ENCODE measurements at places on chromosomes 2 and 18.
A peak's percentile ranks its signal among the peaks of the same experiment; 100 is the strongest.

DNA sequence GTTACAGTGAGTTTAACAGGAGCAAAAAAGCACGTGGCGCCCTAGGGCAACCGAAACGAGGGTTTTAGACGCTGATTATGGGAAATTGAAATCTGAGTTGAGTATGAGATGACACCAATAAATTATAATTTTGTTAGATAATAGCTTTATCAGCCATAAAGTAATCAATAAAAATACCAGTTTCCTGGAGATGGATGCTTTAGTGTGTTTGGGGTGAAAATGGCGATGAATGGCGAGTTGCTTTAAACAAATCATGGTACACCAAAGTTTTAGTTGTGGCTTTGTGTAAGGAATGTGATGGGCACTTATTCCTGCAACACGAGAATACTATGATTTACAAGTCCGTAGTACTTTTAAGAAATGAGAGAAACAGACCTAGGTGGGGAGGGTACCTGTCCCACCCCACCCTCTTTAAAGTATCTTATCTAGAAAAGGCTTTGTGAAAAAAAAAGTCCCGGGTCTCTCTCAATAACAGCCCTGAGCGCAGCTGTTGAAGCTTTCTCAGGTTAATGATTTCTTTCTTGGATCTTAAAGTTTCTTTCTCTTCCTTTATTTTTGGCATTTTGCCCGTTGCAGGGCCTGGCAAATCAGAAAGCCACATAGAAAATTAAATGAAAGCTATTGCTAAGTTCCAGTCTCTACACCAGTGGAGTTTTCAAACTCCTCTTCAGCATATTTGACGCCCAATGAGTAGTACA is 1.5 kb upstream of the RRM2 start:
- no peak for DNase-seq

DNA sequence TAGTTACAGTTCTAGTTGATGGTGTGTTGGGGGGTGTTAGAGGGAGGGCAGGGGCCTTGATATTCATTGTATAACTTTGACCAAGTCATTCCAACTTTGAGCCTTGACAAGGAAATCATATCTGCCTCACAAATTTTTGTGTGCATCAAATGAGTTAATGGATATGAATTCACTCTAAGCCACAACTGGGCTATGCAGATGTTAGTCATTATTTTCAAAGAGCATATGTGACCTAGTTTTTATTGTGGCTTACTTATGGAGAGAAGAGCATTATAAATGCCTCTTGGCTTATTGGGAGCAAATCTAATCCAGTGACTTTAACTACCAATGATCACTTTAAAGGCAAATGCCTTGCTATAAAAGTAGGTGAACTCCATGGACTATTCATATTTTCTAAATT is 250.2 kb downstream of the LPIN1 start:
- DNase-seq: no peak

GRCh38 chr2:111897924-111898702 is at the start of gene MERTK:
Gene MERTK (plus strand): TSS chr2:111898607. CDS start chr2:111898736, 129 bp downstream.
- peak; percentile 75 for DNase-seq

DNA sequence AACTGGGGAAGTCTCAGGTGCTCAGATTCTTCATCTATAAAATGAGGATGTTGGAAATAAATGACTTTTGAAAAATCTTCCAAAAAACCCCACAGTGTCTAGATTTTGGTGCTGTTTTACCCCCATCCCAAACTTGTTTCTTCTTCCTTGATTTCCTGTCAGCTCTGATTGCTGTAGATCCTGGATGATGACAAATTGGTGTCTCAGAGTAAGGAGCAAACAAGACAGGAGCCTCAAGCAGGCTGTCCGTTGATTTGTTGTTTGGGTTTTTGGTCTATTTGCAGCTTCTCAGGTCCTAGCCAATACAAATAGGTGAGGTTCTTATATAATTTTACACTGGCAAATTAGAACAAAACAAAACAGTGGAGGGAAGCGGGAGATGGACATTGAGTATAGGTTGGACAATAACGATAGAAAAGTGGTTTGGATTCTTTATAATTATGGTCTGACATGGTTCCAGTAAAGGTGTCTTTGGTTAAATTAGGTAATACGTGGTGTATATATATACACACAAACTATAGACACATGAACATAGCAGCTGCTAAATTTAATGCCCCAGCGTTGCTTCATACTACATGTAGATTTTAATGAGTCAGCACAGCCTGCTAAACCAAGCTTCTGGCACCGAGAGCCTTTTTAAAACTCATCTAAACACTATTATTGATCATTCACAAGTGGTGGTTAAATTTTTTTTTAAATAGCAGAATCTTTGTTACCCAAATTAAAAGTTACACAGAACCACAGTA is 142.5 kb downstream of the FMNL2 start:
- DNase-seq: no peak

DNA sequence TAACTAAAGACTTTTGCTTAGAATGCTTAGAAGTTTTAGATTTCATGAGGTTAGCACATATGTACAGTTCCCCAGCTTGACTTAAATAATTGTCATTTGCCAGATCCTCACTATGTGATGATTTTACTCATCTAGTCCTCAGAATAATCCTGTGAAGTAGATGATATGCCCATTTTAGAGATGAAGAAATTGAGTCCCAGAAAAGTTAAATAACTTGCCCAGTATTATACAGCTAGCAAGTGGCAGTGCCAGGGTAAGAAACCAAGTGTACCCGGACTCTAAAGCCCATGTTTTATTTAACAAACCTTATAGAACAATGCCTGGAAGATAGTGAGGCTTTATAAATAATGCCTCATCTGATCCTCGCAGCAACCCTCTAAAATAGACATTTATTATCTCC is 28.3 kb downstream of the SPDYA start:
- DNase-seq: no peak

DNA sequence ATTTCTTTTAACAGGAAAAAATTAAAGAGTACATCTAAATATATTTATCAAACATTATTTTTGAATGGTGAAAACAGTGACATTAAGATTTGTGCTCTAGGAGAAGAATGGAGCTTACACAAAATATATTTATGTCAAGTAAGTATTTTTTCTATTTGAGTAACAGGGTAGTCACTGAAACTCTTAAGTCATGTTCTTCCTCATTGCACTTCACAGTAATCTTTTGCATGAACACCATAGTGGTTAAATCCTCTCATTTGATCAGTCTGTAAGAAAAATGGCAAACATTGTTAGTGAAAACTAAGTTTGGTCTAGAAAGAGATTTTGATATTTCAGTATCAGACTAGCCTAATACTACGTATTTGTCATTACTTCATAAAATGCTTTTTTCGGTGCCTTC is 8.1 kb downstream of the GMCL1 start:
- DNase-seq: no peak

GRCh38 chr2:186425576-186425975 is 60.5 kb upstream of the ZC3H15 start:
- DNase-seq: no peak

- DNase-seq: peak; percentile 50
Observed at GRCh38 chr2:189580658-189581353, at the start of gene SLC40A1. Gene SLC40A1 (minus strand): TSS chr2:189580786. CDS start chr2:189580460, 326 bp downstream.

DNA sequence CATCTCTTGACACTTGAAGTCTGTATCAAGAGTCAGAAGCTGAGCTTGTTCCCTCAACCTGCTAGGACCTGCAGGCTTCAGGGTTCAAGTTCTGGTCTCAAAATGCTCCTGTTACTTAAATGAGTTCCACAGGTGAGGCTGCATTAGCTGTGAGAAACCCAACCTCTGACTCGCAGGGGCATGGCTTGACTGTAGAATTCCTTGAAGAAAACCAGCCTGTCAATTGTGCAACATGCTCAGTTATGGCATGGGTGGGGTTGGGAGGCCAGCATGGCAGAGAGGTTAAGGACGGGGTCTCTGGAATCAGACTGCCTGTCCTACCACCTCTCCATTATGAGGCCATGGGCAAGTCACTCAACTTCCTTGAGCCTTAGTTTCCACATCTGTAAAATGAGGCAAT is 235.8 kb downstream of the EN1 start:
- no peak for DNase-seq

GRCh38 chr18:45755934-45756333 is 32.0 kb downstream of the SLC14A1 start:
- no peak for DNase-seq

DNA sequence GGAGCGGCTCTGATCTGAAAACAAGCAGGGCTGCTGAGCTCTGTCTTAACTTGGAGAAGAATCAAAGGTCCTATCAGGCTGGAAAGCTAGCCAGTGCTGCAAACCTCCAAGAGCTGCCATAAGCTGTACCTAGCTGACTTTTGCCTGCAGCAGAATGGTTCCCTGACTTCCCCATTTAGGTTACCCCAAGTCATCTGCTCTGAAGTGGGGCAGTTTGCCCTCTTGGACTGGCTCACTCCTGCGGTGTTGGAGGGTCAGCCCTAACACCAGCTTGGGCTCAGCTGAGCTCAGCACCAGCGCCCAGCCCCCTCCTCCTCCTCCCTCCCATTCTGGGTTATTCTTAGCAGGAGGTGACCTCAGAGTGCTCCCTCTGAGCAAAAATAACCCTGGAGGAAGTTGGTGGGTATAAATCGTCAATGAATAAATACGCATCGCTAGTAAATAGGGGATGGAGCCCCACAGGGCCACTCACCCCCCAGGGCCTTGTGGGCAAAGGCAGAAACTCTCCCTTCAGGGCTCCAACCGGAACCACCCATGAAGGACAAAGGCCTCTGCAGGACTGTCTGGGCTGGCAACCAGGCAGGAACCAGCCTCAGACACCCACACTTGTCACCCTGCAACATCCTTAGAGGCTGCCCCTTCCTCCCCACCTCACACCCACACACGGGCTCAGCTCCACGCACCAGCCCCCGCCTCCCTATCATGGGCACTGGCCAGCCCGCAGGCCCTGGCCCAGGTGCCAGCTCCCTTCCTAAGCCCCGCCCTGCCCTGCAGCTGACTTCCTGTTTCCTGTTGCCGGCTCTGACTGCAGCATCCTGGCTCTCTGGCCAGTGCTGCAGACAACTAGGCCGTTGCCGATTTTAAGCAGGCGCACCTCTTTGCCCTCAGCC is 46.9 kb downstream of the DNMT3A start:
- DNase-seq: peak; percentile 88

DNA sequence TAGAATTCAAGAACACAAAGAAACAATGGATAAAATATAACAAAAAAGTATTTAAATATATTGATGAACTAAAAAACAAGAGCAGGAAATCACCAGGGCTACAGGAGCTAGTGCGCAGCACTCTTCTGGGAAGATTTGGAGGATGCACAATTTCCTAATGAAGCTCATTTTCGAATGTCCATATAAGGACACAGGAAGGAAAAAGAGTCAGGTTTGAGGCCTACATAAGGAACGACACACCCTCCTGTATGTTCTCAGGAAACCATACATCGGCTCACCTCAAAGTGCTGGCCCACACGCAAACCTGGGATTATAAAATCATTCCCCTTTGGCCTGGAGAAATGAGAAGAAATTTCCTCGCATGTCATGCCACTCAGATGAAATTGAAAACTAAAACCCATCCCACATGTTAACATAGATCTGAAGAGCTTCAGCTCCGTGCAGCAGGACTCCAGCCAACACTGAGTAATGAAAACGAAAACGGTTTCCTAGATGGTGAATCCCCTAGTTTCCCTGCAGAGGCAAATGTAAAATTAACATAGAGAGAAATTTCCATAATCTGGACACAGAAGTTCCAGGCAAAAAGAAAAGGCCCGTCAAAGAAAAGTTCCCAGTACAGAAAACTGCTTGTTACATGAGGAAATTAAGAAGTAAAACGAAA is 825.8 kb downstream of the SOCS6 start:
- DNase-seq: no peak

DNA sequence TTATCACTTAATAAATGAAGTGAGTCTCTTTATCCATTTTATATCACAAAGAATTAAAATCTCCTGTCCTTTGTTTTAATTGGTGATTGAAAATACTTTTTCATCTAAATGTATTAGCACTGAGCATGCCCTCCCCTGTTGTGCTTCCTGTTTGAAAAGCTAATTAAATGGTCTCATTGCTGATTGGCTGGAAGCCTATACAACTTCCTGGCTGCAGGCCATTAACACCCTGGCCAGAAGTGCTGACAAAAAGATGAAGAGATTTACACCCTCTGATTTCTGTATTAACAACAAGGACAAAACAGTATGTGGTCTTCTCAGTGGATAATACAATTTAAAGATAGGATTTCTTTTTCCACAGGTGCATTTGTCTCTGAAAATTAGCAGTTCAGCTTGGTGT is 548.0 kb downstream of the DCC start:
- DNase-seq: no peak

- no peak for DNase-seq
Observed at GRCh38 chr18:57904535-57904934, 101.4 kb upstream of the ATP8B1 start.

- DNase-seq: no peak
Observed at GRCh38 chr2:197158591-197159550, 151.7 kb downstream of the ANKRD44 start.

GRCh38 chr2:156319811-156320485 is 12.6 kb downstream of the NR4A2 start:
- no peak for DNase-seq

DNA sequence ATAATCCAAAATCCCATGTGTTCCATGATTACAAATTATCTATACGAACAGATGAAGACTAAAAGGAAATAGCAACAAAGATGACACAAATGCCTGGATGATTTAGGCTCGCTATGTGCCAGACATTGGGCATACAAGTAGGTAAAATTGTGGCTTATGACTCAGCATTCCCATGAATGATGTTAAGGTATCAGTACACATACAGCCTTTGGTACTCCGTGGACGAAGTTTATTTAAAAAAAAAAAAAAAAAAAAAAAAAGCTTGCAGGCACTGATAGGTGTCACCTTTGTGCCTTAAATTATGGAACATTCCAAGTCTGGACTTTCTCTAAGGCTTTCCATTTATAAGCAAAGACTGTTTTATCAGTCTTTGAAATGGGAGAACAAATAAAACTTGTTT is 2.7 kb downstream of the CHAC2 start:
- no peak for DNase-seq

GRCh38 chr2:223113161-223113560 is 61.2 kb downstream of the KCNE4 start:
- no peak for DNase-seq

Data from germinal center (tissue), 1 donor.